Activated T-helper 1 cell treated with anti-CD3 and anti-CD28 coated beads, Interleukin-12 subunit alpha, Interleukin-12 subunit beta, Interleukin-2, Interleukin-4 antibody, amounts not matched to agents 30 ng/mL and 10 ng/mL and 1 ng/mL, durations not matched to agents 14 hours and 24 hours and 36 hours (primary cell): ENCODE measurements at places on chromosomes 16 and 17. TPM values are rescaled to one million over a fixed set of nuclear protein-coding genes. Genes with fewer than 3 reads are reported as not detected.
A peak's percentile ranks its signal among the peaks of the same experiment; 100 is the strongest.

DNA sequence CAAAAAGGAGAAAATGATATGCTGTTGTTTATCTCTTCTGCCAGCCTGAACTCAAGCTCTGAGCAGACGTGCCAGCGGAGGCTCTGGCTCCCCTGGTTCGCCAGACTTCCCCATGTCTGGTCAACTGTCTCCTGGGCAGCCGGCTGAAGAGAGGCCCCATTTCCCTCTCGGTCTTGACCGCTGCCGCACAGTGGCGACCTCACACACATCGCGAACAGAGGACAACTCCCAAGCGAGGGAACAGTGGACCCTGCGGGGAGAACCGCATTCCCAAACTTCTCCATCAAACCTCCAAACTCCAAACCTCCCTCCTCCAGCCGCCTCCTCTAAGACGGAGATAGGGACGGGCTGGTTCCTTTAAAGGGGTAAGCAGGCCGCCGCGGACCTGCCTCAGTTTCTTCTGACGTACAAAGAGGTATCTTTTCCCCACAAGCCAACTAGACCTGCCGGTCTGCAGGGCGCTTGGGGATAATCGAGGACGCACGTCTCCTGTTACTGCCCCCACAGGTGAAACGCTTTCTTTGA lies 24.9 kb upstream of the RFFL start:
- DNase-seq = no peak
- peak overlapping the region; percentile 93 for H3K27ac ChIP-seq

TMEM220 gene
- total RNA-seq = 0.98 and 1.3 TPM in 2 replicates

GRCh38 chr16:50688083-50688482 lies 5.3 kb upstream of the NOD2 start:
- peaks cover 62% of the 10 kb centered on the region for H3K4me1 ChIP-seq
- H3K36me3 ChIP-seq = no peaks in the 10 kb centered on the region
- no peak for DNase-seq
- H3K27me3 ChIP-seq = peaks cover 1% of the 10 kb centered on the region
- no peak overlapping the region for H3K4me3 ChIP-seq

- H3K27ac ChIP-seq = peak overlapping the region; percentile 100
- H3K4me3 ChIP-seq = peak overlapping the region; percentile 74
- no peaks in the 10 kb centered on the region for H3K27me3 ChIP-seq
- peaks cover 32% of the 10 kb centered on the region for H3K36me3 ChIP-seq
- peaks cover 82% of the 10 kb centered on the region for H3K4me1 ChIP-seq
Observed at GRCh38 chr17:2266045-2266864, 37.3 kb downstream of the SMG6 start.

COX10 gene
- total RNA-seq = 40.1 and 41.7 TPM in 2 replicates

CCL3 gene
- 1,244 and 1,261 TPM in 2 replicates for total RNA-seq

DNA sequence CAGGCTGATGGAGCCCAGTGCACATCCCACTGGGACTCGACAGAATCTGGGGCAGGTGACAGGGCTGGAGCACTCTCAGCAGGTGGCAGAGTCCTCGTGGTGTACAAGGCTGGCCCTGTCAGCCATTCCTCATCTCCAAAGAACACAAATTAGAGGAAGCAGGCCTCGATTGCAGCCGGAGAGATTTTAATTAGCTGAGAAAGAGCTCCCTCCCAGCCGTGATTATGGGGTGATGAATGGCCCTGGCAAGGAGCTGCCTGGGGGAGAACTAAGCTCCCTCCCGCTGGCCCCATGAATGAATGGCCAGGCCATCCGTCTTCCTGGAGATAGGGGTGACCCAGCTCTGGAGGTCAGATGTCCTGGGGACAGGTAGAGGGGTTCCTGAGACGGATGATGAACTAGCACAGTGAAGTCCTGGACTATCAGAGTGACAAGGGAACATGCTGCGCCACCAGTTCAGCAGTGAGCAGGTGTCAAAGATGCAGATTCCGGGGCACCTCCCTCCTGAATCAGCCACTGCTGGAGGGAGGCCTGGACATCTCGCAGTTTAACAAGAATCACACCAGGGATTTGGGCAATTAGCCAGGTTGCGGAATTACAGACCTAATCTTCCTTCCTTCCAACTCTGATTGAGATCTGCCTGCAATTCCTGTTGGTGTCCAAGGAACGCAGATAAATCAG lies 35.5 kb downstream of the PIMREG start:
- no peak for DNase-seq
- H3K27ac ChIP-seq = no peak overlapping the region
- no peak overlapping the region for H3K4me3 ChIP-seq

DNA sequence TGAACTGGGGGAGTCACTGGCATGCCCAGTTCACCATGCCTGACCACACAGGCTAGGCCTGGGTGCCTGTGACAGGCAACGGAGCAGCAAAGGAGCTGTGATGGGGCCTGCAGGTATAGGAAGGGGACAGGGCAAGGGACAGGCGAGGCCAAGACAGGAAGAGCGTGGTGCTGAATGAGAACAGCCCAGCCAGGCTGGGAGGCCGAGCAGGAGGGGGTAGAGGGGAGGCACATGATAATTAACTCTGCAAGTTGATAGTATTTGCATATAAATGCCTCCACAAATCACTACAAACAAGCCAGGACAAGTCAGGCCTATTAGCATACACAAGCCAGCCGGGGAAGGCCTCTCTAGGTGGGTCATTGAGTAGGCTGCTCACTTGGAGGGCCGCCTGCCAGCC lies 7.8 kb downstream of the ZFHX3 start:
- H3K27ac ChIP-seq = no peak overlapping the region
- no peaks in the 10 kb centered on the region for H3K4me1 ChIP-seq
- no peak for DNase-seq
- peaks cover 37% of the 10 kb centered on the region for H3K27me3 ChIP-seq
- H3K4me3 ChIP-seq = no peak overlapping the region

GRCh38 chr16:88886845-88887521 lies 20.5 kb upstream of the PABPN1L start:
- no peak overlapping the region for H3K27ac ChIP-seq
- peaks cover 2% of the 10 kb centered on the region for H3K27me3 ChIP-seq
- H3K4me3 ChIP-seq = no peak overlapping the region

TMEM114 gene
- total RNA-seq = not detected in 2 replicates

- H3K36me3 ChIP-seq = no peaks in the 10 kb centered on the region
- H3K27ac ChIP-seq = no peak overlapping the region
- H3K4me1 ChIP-seq = no peaks in the 10 kb centered on the region
- no peak for DNase-seq
- H3K27me3 ChIP-seq = peaks cover 36% of the 10 kb centered on the region
Observed at GRCh38 chr17:48681609-48682008, 40.7 kb downstream of the PRAC1 start.

UTS2R gene
- 0.20 TPM in 1 of 2 replicates, not detected in the other for total RNA-seq

DNA sequence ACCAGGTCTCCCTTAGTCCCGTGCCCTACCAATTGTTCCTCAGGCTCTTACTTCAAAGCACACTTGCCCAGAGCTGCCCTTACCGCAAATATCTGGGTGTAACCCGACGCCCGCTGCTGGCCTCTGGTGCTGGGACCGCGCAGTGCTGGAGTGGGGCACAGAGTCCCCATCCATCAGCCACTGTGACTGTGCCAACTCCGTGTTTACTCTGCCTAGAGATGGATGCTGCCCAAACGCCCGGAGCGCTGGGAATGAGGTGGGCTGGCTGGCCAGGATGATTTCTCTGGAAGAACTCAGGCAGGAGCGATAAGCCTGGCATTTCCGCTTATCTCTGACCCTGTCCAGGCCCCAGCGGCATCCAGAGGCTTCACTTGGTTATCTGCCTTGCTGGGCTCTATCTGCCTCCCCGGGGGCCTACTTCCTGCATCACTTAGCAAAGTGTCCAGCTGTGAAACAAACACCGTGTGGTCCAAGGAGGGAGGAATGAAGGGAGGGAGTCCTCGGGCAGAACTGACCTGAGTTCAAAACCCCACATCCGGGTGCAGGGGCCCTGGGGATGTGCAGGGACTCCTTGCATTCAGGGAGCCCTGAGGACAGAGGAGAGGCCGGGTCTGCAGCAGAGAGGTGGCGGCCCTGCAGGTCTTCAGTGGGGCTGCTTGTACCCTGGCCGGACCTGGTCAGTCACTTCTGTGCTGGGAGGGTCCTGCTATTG lies 9.4 kb upstream of the MYLK3 start:
- no peaks in the 10 kb centered on the region for H3K36me3 ChIP-seq
- peaks cover 2% of the 10 kb centered on the region for H3K27me3 ChIP-seq
- DNase-seq = no peak

DNA sequence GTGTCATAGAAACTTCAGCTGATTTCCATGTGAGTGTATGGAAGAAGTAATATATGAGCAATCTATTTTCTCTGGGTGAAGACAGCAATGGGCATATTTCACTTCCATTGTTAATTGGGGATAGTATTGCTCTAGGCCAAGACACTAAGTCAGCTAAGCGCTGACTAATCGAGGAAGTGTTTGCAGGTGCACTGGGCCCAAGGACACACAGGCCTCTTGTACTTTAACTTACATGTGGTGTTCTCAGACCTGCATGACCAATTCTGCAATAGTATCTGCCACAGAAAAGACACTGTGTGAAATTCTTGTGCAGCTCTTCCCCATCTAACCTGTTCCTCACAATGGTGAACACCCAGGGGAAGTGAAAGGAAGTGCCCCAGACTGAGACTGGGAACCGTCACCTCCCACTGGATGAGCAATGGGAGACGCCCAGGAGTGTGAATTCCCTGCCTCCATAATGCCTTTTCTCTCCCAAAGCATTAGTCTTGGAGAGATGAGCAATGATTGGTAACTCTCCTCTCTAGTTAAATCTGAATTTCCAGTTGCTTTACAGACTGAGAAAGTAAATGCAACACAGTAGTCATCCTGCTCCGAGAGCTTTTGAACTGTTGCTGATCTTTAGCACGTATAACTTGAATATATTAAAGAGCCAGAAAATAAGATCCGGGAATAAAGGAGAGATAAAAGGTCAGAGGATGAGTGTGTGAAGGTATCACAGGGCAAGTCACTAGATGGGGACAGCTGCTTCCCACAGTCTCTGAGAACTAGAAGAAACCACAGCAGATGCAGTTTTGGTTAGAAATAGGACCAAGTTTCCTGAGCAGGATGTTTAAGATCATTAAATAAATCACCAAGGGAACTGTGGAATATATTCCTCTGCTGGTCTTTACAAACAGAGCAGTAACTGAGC lies 82.6 kb downstream of the CDK5R1 start:
- peaks cover 3% of the 10 kb centered on the region for H3K4me1 ChIP-seq
- H3K27ac ChIP-seq = no peak overlapping the region
- H3K27me3 ChIP-seq = peaks cover 10% of the 10 kb centered on the region
- H3K4me3 ChIP-seq = no peak overlapping the region

GRCh38 chr17:57289613-57290012 lies 33.3 kb downstream of the MSI2 start:
- peaks cover 34% of the 10 kb centered on the region for H3K36me3 ChIP-seq
- H3K4me1 ChIP-seq = peaks cover 63% of the 10 kb centered on the region
- H3K27me3 ChIP-seq = no peaks in the 10 kb centered on the region
- peak overlapping the region; percentile 25 for H3K27ac ChIP-seq
- no peak for DNase-seq
- no peak overlapping the region for H3K4me3 ChIP-seq

- H3K27ac ChIP-seq = no peak overlapping the region
- no peak for DNase-seq
- H3K4me1 ChIP-seq = no peaks in the 10 kb centered on the region
- H3K27me3 ChIP-seq = peaks cover 10% of the 10 kb centered on the region
- no peaks in the 10 kb centered on the region for H3K36me3 ChIP-seq
Observed at GRCh38 chr17:70128727-70129238, 40.5 kb upstream of the KCNJ2 start.

PSME3IP1 gene
- total RNA-seq = 116 and 124 TPM in 2 replicates

- H3K4me3 ChIP-seq = no peak overlapping the region
- DNase-seq = no peak
- H3K36me3 ChIP-seq = no peaks in the 10 kb centered on the region
- peaks cover 14% of the 10 kb centered on the region for H3K4me1 ChIP-seq
Observed at GRCh38 chr16:86046026-86046425, 147.1 kb downstream of the IRF8 start.

BICDL2 gene
- total RNA-seq = 0.20 TPM in 1 of 2 replicates, not detected in the other

HOXB6 gene
- 0.71 and 0.99 TPM in 2 replicates for total RNA-seq

CARD14 gene
- total RNA-seq = not detected in 2 replicates

DNA sequence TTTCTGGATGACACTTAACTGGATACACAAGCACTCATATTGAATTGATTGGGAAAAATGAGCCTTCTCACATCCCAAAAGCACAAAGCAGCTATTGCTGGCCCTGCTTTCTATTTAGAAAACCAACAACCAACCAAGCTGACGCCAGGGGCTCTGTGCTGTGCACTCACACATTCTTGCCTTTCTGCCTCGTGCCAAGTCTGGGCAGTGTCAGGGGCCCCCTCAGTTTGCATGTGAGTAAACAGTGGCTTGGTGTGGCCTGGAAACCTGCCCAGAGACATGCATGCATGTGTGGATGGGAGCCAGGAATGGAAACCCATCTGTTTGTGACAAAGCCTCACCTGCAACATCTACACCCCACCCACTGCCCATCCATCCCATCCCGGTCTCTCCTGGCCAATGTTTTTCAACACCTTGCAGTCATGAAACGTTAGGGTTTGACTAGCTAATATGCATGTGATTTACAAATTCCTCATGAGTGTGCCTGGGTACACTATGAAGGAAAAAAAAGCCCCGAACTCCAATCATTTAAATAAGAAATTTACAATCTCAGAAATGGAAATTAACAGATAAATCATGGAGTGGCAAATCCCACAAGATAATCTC lies 20.4 kb downstream of the MIEF2 start:
- DNase-seq = no peak
- no peaks in the 10 kb centered on the region for H3K4me1 ChIP-seq
- no peak overlapping the region for H3K27ac ChIP-seq
- no peaks in the 10 kb centered on the region for H3K27me3 ChIP-seq
- peaks cover 43% of the 10 kb centered on the region for H3K36me3 ChIP-seq

GRCh38 chr17:82086941-82087906 lies 10.8 kb downstream of the FASN start:
- no peak overlapping the region for H3K4me3 ChIP-seq
- H3K36me3 ChIP-seq = peaks cover 13% of the 10 kb centered on the region
- H3K27ac ChIP-seq = no peak overlapping the region
- H3K4me1 ChIP-seq = no peaks in the 10 kb centered on the region
- DNase-seq = no peak

DNA sequence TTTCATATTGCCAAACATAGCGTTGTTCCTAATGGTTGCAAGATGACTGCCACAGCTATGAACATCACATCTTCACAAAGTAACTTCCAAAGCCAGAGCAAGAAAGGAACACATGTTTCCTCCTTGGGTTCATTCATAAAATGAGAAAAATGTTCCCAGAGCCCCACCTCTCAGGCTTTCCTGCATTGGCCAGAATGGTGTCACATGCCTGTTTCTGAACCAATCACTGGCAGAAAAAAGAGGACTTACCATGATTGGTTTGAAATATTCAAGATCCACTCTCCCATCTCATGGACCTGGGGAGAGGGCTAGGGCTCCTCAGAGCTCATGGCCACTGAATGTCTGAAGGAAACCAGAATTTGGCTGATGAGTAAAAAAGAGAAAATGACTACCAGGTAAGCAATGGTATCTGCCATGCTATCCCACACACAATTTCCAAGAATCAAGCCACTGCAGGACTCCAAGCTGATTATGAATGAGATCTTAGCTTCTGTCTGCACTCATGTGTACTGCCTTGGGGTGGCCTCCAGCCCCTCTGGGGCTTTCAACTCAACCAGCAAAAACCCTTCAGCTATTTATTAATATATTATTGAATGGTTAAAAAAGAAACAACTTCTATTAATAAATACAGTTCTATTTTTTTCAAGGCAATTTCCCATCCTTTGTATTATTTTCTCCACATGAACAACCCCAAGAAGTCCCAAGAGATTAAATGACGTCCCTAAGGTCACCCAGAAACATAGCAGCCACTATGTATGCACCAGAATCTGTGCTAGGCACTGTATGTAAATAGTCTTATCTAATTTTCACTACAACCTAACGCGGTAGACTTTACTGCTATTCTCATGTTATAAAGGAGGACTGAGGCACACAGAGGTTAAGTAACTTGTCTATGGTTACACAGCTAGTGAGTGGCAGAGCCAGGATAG lies 61.4 kb upstream of the TMC5 start:
- DNase-seq = no peak
- H3K27me3 ChIP-seq = peaks cover 3% of the 10 kb centered on the region
- no peak overlapping the region for H3K27ac ChIP-seq
- H3K36me3 ChIP-seq = no peaks in the 10 kb centered on the region
- H3K4me1 ChIP-seq = no peaks in the 10 kb centered on the region

PRPSAP1 gene
- total RNA-seq = 41.2 and 44.0 TPM in 2 replicates
